ENCODE measurements at places on chromosomes 6 and 20. TPM values are rescaled to one million over a fixed set of nuclear protein-coding genes. Genes with fewer than 3 reads are reported as not detected.

GRCh38 chr6:83273596-83273995 is 80.4 kb downstream of the RWDD2A start:
- DNase-seq: no peak

- DNase-seq: no peak
Measured at GRCh38 chr20:20621195-20621594, 91.2 kb downstream of the RALGAPA2 start.

ULBP3 gene
- polyA plus RNA-seq: 8.5 TPM

PKIB gene
- polyA plus RNA-seq: 1.3 TPM

All from left kidney (tissue), 8 donors.